Stomach (tissue), 19 donors: ENCODE measurements at places on chromosomes 7 and 10. TPM values are rescaled to one million over a fixed set of nuclear protein-coding genes. Genes with fewer than 3 reads are reported as not detected.

DNA sequence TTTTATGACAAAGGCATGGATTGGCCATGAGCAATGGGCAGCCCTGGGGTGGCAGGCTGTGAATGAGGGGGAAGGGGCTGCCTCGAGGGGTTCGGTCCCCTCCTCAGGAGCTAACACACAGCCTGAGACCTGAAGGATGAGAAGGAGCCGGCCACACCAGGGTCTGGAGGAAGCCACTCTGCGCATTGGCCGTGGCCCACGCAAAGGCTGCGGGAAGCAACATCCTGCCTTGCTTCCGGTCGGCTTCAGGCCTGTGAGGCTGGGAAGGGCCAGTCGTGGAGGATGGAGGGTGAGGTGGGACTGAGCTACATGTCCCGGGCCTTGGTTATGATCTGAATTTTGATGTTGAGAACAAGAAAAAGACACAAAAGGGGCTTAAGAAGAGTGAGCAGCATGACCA lies 49.4 kb downstream of the RGS10 start:
- peaks cover 9% of the 10 kb centered on the region for H3K4me1 ChIP-seq
- H3K27ac ChIP-seq: peak overlapping the region; percentile 44
- H3K27me3 ChIP-seq: no peaks in the 10 kb centered on the region
- no peak overlapping the region for H3K4me3 ChIP-seq
- no peak for DNase-seq

- H3K27ac ChIP-seq: no peak overlapping the region
- no peaks in the 10 kb centered on the region for H3K4me1 ChIP-seq
- H3K36me3 ChIP-seq: no peaks in the 10 kb centered on the region
- no peaks in the 10 kb centered on the region for H3K27me3 ChIP-seq
- DNase-seq: no peak
These were observed 513.8 kb downstream of the MAGI2 start for GRCh38 chr7:78939669-78940068.

GRCh38 chr7:20598459-20599309 lies 16.8 kb upstream of the ABCB5 start:
- no peaks in the 10 kb centered on the region for H3K4me1 ChIP-seq
- no peak overlapping the region for H3K4me3 ChIP-seq
- H3K27ac ChIP-seq: no peak overlapping the region
- H3K36me3 ChIP-seq: no peaks in the 10 kb centered on the region
- H3K27me3 ChIP-seq: no peaks in the 10 kb centered on the region
- peak; percentile 84 for DNase-seq

DNA sequence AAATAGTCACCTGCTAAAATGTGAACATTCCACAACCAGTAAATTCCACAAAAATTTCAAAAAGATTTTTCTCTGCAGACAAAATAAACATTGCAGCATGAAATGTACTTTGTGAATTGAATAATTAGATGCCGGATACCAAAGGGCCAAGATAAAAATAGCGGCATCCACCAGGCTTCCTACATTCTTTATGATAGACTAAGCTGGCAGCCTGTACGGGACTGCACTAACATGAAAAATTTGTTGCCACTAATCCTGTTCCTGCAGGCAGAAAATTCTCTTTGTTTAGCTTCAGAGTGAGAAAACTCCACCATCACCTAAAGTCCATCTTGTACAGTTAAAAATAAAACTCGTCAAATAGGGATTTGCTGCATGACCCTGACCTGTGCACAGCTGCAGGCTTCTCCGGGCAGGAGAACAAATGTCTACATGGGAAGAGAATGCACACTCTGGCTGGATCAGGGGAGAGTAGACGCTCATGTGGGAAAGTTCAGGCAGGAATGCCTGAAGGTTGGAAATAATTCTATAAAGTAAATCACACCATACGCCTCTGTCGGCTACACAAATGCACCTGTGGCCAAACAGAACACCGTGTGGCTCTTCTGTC lies 15.6 kb upstream of the ADO start:
- DNase-seq: no peak
- H3K36me3 ChIP-seq: no peaks in the 10 kb centered on the region
- H3K27me3 ChIP-seq: no peaks in the 10 kb centered on the region
- no peak overlapping the region for H3K27ac ChIP-seq

DNA sequence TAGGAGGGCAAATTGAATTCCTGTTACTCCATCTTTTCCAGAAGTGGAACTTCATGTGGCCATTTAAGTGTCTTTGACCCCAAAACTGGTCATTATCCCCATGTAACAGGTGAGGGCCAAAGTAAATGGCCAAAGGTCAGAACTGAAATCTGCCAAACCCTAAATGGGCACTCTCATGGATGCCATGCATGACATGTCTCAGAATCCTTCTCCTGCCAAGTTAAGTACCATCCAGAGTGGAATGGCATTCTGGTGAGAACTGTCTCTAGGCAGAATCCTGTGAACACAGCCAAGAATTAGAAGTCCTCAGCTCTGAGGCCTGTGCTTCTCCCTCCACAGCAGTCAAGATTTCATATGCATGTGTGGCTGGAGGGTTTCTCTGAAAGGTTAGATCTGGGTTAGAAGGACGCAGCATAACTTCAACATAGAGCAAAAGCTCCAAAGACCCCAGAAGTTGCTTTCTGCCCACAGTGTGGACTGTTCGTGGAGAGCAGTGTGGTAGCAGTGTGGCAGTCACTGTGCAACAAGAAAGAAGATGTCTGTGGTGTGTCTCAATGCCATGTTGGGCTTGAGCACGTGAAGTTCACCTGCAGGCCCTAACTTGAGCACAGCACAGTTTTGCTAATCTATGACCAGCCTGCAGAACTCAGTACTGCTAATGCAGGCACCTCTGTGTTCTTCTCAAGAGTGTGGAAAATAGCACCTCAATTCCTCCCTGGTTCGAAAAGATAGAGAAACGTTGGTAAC lies 121.3 kb downstream of the ADCY1 start:
- no peaks in the 10 kb centered on the region for H3K27me3 ChIP-seq
- no peak overlapping the region for H3K27ac ChIP-seq
- peaks cover 4% of the 10 kb centered on the region for H3K4me1 ChIP-seq
- no peaks in the 10 kb centered on the region for H3K36me3 ChIP-seq
- H3K4me3 ChIP-seq: no peak overlapping the region
- no peak for DNase-seq

- DNase-seq: no peak
- no peak overlapping the region for H3K4me3 ChIP-seq
- no peaks in the 10 kb centered on the region for H3K27me3 ChIP-seq
- H3K4me1 ChIP-seq: peaks cover 16% of the 10 kb centered on the region
These were observed 86.8 kb upstream of the ZMIZ1 start for GRCh38 chr10:78981970-78982281.

GRCh38 chr7:77403957-77404356 lies 12.2 kb downstream of the GSAP start:
- H3K27ac ChIP-seq: no peak overlapping the region
- H3K36me3 ChIP-seq: no peaks in the 10 kb centered on the region
- no peak for DNase-seq

DNA sequence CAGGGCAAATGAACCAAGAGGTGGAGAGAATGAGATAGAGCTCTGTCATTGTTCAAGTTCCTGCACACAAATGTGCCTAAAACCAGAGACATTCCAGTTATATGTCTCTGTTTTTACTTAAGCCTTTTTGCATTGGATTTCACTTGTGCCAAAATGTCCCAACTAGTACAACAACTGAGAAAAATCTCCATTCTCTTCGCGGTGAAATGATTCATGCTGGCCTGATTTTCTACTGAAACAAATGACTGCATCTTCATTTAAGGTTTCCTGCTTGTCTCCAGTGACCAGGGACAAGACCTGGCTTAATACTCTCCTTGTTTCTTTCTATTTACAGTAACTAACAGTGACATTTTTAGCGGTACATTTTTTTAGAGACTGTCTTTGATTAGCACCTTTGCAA lies 714.9 kb downstream of the KCNMA1 start:
- no peak overlapping the region for H3K4me3 ChIP-seq
- DNase-seq: no peak

GRID2IP gene
- total RNA-seq: not detected

SEMA3E gene
- total RNA-seq: 0.89 TPM

MEIG1 gene
- not detected for total RNA-seq

WASL gene
- 9.0 TPM for total RNA-seq
